Peyer's patch (tissue), 4 donors: ENCODE measurements at places on chromosomes 1 and 21.

DNA sequence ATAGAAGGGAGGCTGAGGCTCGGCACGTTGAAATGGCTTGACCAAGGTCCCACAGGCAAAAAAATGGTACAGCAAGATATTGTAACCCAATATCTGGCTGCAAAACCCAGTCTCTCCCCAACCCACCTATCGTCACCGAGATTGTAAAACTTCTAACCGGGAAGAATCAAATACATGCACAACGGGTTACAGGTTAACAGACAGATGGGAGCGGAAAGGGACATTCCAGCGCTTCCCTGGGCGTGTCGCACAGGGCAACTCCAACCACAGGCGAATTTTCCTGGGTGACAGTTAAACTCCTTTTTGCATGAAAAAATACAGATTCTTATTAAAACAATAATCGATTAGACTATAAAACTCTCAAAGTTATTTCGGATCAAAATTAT, 31.8 kb upstream of the JUN start:
- peak; percentile 70 for DNase-seq

- DNase-seq = no peak
Measured at GRCh38 chr1:107698161-107698560, 266.8 kb downstream of the VAV3 start.

- DNase-seq = no peak
Measured at GRCh38 chr1:30984165-30984889, 75.8 kb upstream of the SDC3 start.

- DNase-seq = no peak
Measured at GRCh38 chr1:40794048-40794447, 10.5 kb downstream of the KCNQ4 start.

- DNase-seq = no peak
Measured at GRCh38 chr1:31297277-31298247, 730 bp downstream of the ZCCHC17 start.

DNA sequence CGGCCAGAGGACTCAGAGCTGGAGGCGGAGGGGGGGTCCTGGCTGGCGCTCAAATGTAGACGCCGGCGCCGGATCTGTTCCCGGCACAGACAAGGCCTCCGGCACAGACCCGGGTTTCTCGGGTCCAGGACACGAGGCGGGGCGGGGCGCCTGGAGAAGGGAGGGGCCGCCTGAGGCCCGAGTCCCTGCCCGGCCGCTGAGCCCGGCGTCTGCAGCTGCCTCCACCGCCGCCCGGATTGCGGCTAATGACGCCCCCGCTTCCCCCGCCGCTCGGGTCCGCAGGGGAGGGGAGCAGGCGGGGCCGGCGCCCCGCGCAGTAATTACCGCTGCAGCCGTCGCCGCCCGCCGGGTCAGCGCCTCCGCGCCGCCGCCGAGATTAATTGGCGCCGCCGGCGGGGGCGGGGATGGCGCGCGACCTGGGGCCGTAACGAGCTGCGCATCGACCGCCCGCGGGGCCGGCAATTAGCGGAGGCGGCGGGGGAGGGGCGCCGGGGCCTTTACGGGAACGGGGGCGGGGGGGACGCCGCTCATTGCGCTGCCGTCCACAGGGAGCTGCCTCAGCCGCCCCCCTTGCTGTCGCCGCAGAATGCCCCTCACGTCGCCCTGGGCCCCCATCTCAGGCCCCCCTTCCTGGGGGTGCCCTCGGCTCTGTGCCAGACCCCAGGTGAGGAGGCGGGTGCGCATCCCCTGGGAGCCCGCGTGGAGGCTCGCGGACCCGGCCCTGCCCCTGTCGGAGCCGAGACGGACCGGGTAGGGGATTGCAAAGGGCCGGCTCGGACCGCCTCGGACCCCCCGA, 17.3 kb downstream of the NOC2L start:
- DNase-seq = no peak
